Immature natural killer cell (primary cell): ENCODE measurements at places on chromosomes 4 and X.
A peak's percentile ranks its signal among the peaks of the same experiment; 100 is the strongest.

- no peak for DNase-seq
These were observed 150.7 kb upstream of the EOLA2 start for GRCh38 chrX:150088766-150089518.

- DNase-seq: no peak
These were observed 84.1 kb downstream of the NHS start for GRCh38 chrX:17459008-17459611.

DNA sequence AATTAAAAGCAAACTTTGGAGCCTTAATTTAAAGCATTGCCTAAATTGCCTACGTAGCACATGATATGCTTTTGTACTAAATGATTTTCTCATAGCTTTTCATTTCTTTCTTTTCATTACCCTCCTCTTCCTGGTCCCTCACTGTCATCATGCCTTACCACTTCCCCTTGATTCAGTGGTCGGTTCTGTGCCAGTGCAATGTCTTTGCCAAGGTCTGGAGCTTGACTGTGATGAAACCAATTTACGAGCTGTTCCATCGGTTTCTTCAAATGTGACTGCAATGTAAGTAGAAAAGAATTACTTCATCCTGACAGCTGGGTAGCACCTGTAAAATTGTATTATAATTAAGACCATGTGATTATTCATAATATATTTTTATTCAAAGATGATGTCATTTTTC is 72.5 kb downstream of the C4orf46 start:
- DNase-seq: no peak

DNA sequence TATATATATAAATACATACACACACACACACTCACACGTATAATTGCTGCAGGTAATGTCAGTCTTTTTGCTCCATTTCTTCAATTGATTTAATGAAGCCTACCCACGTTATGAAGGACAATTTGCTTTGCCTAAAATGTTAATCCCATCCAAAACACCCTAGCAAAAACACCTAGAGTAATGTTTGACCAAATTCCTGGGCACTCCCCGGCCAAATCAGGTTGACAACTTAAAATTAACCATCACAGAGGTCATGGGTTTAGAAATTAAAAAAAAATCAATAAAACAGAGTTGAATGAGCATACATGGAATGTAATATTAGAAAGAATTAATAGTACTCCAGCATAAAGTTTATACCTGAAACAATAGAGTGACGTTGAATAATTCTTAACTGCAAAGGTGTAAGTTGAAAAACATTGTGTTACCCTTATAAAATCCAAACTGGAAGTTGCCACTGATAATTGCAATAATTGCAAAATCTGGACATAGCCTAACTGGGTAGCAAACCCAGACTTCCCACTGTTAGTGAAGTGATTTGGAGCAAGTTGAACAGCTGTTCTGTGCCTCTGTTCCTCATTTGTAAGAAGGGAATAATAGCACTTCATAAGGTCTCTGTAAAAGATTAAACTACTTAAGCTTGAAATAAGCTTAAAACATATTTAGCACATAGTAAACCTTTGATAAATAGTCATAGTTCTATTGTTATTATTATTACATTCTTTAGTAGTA is 2120.5 kb downstream of the PCDH7 start:
- no peak for DNase-seq

GRCh38 chr4:70703619-70704214 is 15.4 kb downstream of the UTP3 start:
- DNase-seq: no peak

- peak; percentile 81 for DNase-seq
These were observed at the start of gene P2RY8 for GRCh38 chrX:1537031-1537715. P2RY8 (minus strand) TSS chrX:1537185; CDS start chrX:1466558, 70,627 bp downstream.

GRCh38 chr4:6044276-6044675 is 26.0 kb upstream of the C4orf50 start:
- DNase-seq: no peak

GRCh38 chr4:100982345-100982744 is 365.0 kb downstream of the PPP3CA start:
- no peak for DNase-seq

DNA sequence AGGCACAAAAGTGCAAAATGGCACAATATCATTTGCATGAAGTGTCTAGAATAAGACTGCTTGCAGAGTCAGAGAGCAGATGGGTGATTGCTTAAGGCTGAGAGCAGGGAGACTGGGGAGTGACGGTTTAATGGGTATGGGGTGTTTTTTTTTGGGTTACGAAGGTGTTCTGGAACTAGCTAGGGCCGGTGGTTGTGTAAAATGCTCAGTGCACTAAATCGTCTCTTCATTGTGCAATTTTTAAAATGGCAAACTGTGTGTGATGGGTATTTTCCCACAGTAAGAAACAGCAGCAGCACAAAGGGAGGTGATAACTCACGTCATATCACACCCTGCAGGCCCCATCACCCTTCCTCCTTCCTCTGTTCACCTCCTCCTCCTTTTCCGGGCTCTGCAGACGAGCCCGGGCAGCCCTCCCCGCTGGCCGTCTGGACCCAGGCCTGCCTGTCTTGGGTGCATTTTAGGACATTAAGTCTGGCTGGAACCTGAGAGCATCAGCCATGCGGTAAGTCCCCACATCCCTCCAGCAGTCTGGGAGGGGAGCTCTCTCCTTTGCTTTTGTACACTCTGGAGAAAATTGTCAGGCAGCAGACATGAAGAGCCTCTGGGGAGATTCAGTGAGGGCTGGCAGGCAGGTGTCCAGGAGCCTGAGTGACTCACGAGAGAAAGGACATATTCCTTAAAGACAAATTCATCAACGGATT is 42.7 kb downstream of the ASMT start:
- DNase-seq: peak; percentile 85

GRCh38 chrX:28010875-28011274 is 29.6 kb upstream of the DCAF8L1 start:
- no peak for DNase-seq

DNA sequence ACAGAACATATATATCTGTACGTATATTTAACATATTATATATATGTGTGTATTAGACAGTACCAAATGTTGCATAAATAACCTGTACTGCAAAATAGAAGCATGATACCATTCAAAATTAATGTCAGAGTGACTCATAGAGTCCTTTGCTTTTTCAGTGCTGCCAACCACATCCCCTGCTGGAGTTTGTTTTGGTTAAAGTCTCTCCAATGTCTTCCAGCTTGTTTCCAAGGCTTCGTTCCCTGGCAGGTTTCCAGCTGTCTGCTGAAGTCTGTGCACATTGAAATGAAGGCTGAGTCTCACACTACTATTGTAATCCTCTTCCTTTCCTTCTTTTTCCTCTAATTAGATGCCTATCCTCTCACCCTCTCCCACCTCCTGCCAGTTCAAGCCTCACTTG is 14.9 kb downstream of the NRK start:
- no peak for DNase-seq

DNA sequence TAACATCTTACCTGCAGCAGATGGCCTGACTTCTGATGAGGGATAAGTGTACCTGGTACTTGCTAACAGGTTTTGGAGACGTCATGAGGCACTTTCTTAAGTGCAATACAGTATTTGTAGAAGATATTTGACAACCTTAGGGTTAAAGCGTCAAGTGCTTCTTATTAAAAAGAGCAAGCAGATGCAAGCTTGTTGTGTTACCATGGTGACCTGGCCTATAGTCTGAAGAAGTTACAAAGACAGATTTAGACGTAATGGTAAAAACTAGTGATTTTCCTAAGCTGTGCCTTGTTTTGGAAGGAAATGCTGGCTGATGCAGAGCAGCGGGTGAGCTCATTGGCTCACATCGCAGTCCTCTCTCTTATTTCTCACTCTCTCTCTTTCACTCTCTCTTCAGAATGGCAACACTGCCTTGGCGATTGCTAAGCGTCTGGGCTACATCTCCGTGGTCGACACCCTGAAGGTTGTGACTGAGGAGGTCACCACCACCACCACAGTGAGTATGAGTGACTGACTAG is 243.6 kb downstream of the ANK2 start:
- DNase-seq: no peak

DNA sequence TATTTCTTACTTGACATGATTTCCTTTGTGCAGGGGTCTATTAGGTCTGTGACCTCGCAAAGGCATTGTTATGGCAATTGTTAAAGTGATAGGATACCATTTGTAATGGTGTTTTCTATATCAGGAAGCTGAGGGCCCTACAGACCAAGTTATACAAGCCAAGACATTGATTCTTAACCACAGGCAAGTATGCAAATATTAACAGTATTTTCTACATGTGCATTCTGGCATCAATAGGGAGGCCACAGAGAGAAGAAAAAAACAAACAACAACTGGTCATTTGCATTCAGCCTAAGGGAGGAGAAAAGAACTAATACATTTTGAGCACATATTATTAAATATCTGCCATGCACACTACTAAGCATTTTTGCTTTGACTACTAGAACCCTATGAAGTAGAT is 28.5 kb downstream of the GBA3 start:
- no peak for DNase-seq
